ENCODE measurements at places on chromosomes 7 and 10.

DNA sequence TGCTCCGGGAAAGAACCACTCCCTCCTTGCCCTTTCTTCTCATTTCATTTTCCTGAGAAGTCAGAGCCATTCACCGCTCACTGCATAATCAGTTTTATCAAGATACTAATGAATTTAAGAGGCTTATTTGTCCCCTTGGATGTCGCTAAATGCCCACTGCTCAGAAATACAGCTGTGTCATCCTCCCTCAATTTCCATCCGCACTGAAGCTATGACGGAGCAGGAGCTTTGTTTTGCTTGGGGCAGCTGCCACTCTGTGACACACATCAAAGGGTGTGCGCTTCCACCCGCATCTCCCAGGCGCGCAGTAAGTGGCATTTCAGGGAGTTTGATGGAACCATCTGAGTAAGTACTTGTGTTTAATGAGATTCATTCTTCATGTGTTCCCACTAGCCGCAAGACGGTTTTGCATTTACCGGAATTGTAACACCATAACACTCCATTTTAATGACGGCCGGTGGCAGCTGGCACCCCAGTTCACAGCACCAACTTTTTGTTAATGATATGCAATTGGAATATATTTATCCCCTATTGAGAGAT lies 103.8 kb upstream of the PARD3 start:
- DNase-seq, result no peak

DNA sequence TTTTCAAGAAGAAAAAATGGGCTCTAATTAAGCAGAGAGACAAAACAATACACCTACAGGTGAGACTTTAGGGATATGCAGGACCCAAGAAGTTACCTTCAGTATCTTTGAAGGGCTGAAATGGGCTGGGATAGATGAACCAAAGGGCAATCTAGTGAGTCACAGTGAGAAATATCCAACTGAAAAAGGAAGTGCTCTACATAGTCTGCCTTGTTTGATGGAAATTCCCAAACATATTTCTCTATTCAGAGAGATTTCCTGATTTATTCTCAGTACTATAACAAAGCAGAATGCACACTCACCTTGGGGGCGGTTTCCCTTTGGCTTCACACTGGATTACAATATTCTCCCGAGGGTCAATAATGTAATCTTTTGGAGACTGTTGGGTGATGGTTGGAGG lies 104.1 kb upstream of the LAMB4 start:
- DNase-seq, result no peak

GRCh38 chr7:115869190-115869589 lies 161.4 kb downstream of the TFEC start:
- no peak for DNase-seq

DNA sequence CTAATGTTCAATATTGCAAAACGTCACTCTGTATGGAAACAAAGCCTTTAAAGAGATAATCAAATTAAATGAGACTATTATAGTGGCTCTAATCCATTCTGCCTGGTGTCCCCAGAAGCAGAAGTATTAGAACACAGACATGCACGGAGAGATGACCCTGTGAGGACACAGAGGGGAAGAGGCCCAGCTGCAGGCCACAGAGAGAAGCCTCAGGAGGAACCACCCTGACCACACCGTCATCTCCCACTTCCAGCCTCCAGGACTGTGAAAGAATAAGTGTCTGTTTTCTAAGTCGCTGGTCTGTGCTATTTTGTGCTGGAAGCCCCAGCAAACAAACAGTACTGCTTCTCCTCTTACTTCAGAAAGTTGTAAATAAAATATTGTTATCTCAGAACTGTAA lies 283.5 kb upstream of the ADARB2 start:
- no peak for DNase-seq

- no peak for DNase-seq
These were observed 29.0 kb upstream of the GSDME start for GRCh38 chr7:24786306-24786705.
